ENCODE measurements at places on chromosomes 7 and 10.

GRCh38 chr10:116907245-116907987, 58.1 kb downstream of the ENO4 start:
- DNase-seq: no peak

DNA sequence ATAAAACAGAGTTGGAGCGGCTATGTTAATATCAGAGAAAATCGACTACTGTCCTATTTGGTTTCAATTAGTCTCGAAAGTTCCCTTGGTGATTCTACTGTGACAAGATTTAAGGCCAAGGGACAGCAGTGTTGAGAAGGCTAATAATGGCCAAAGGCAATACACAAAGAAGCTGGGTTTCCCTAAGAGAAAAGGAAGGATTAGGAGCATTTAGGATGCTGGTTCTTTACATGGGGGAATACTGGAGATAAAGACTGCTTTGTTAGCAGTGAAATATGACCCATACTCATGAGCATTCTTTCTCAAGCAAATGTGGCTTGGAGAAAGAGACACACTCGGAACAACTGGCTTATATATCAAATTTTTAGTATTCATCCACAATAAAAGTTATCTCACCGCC, 32.2 kb downstream of the IQUB start:
- no peak for DNase-seq

DNA sequence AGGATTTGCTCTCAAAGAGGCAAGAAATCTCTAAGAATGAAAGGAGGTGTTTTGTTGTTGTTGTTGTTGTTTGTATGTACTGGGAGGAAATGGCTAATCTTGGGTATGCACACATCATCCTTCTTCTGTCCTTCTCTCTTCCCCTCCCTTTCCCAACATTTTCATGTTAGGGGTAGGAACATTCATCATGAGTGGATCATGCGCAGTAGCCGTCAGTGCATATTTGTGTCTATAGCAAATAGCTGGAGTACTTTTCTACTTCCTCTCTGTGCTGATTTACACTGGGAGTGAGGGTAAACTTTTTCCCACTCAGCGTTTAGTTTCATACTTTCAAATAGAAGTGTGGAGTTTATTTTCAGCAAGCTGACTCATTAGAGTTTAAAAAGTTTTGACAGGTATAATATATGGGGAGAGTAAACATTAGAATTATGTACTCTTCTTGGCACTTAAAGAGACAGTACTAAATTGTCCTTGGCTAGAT, 80.5 kb upstream of the PRKG1 start:
- no peak for DNase-seq

DNA sequence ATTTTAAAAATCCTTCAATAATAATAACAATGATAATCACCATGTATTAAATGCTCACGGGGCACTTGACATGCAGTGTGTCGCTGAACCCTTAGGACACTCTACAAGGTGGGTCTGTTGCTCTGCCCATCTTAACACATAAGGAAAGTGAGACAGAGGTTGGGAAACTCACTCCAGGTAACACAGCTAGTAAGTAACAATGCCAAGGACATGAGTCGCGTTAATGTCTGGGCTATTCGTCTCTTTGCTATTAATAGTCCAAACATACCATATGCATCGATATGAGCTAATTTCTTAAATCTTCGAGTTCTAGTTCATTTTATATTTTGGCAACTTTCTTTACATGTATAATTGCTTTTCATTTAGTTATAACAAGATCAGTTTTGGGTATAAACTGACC, 79.5 kb downstream of the BEND7 start:
- DNase-seq: no peak

DNA sequence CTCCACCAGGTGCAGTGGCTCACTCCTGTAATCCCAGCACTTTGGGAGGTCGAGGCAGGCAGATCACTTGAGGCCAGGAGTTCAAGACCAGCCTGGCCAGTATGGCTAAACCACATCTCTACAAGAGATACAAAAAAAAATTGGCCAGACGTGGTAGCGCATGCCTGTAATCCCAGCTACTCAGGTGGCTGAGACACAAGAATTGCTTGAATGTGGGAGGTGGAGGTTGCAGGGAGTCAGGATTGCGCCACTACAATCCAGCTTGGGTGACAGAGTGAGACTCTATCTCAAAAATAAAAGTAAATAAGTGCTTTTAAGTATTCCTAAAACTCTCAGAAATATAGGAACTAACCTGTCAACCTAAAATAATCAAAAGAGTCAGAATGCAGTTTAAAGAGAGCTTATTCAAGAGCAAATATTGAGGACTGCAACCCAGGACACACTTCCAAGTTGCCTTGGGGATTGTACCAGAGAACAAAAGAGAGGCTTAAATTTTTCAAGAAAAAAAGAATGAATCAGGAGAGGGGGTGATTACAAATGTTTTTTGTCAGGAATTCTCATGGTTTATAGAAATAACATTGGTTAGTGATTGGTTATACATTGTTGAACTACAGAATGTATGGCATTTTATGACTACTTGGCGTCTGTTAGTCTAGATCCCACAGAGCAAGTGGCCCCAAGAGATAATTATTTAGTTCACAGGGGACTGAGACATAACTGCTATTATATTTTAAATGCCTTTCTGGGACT, 33.2 kb upstream of the PPP1R9A start:
- DNase-seq: no peak

DNA sequence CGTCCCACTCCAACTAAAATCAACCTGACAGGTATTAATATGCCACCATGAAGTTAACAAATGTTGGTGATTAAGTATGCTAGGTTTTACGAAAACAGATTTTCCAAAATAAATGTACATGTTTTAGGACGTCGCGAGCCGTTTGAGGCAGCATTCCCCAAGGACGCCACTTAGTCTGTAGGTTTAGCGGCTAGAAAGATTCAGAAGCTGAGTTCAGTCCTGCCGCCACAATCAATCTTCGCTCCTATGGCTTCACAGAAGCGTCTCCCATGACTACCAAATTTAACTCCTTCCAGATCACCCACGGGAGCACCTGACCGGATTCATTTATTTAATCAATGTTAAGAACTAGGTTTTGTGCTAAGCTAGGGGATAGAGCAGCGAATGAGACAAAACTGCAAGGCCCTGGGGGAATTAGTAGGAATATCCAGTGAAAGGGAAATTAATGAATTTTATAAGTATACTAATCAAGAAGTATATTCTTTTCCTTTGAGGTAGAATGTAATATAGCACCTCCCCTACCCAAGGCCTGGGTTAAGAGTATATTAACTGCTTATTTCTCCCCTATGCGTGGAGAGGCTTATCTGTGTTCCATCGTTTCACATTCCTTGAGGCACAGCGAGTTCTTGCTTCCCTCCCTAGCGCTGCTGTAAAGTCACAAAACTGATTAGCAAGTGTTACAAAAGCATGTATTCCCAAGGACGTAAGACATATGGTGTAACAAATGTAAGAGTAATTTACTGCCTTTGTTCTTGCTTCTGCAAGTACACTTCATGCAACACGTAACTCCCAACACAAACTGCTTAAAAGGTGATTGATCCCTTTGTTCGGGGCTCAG, 994 bp upstream of the CYP51A1 start:
- DNase-seq: no peak

GRCh38 chr10:5741276-5741675, 56.6 kb downstream of the TASOR2 start:
- DNase-seq: no peak

- DNase-seq: no peak
Observed at GRCh38 chr10:46526682-46527038, 29.8 kb downstream of the GPRIN2 start.

GRCh38 chr10:129029051-129029450, 438.0 kb upstream of the MGMT start:
- peak; percentile 66 for DNase-seq

Data from muscle of arm (tissue), 14 donors.